Stimulated activated CD4-positive, alpha-beta T cell treated with anti-CD3 and anti-CD28 coated beads, Interleukin-1b, Interleukin-23, amount 100 ng/mL, for 4 hours (primary cell): ENCODE measurements at places on chromosomes 6 and 20.
A peak's percentile ranks its signal among the peaks of the same experiment; 100 is the strongest.

DNA sequence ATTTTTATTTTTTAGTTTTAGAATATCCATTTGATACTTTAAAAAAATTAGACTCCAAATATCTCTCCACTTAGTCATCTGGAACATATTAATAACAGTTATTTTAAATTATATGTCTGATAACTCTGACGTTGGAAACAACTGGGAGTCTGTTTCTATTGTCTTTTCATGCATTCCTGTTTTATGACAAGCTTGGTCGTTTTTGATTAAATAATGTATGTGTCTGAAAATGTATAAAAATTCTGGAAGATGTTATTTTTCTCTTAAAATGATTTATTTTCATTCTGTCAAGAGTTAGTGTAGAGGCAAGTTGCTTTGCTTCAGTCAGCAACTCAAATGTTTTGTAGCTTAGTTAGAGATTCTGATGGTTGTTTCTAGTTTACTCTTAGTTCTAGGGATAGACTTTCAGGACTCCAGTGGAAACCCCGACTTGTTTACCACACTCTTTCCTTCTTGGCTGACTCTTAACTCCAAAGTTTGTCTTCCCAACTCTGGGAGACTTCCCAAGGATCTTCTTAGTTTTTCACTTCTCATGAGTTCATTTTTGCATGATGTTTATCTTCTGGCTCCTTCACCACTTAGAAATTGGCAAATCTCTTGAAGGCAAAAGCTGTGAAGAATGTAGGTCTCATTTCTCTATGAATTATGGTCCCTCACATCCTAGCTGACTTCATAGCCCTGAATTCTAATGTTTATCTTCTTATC, 190.9 kb downstream of the LAMA2 start:
- DNase-seq: no peak

DNA sequence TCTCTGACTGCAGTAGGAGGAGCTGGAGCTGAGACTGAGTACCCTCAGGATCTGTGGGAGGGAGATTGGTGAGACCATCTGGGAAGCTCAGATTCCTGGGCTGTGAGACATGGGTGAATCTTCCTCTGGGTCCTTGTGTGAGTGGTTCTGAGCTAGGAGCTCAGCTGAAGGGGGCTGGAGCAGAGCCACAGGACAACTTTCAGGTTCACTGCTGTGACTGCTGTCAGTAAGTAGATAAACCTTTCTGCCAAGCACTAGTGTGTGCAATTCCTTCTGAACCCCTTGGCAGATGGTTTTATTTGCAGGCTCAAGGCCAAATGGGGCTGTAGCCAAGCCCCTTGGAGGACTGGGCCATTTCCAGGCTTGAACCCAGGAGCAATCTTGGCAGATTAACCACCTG, 49.6 kb upstream of the SNAP91 start:
- DNase-seq: no peak

GRCh38 chr6:149080511-149080910, 237.0 kb upstream of the TAB2 start:
- no peak for DNase-seq

DNA sequence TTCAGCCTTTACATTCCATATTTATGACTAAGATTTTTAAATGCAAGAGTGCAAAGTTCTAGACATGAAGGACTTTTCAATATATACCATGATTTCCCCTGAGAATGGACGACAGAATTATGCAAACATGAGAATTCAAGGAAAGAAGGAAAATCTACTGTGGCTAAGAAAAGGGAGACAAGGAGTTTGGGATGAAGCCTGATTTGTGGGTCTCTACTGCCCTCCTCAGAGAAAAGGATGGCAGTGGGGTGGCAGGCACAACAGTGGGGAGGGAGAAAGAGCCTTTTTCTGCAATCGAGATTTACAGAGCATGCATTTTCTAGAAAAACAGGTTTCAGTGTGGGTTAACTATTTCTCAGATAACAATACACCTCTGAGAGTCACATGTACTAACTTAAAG, 466.9 kb upstream of the NRSN1 start:
- no peak for DNase-seq

DNA sequence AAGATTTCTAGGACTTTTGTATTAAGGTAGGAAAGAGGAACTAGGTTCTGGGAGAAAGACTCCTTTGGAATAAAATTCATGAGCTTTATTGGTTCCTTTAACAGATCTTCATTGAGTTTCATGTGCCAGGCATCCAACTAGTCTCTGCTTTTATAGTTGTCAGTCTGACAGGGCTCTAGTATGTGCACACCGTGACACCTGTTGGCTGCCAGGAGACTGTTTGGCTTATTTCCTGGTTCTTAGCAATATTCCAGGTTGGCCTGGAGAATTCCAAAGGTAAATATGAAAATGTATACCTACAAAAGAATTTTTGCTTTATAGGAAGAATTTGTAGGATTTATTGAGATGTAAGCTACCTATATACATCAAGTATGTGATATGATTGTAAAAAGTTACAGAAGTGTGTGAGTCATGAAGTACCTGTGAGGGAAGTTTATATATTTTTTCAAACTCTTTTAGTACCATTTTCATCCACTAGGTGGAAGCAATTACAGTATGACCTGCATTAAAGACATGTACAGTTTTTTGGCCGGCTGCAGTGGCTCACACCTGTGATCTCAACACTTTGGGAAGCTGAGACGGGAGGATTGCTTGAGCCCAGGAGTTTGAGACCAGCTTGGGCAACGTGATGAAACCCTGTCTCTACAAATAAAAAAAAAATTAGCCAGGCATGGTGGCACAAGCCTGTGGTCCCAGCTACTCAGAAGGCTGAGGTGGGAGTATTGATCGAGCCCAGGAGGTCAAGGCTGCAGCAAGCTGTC, 35.2 kb downstream of the NDUFAF5 start:
- no peak for DNase-seq

GRCh38 chr20:25051386-25052155, 6.4 kb downstream of the ACSS1 start:
- DNase-seq: no peak

- peak; percentile 63 for DNase-seq
These were observed 2.7 kb downstream of the MYB start for GRCh38 chr6:135183532-135184440.

DNA sequence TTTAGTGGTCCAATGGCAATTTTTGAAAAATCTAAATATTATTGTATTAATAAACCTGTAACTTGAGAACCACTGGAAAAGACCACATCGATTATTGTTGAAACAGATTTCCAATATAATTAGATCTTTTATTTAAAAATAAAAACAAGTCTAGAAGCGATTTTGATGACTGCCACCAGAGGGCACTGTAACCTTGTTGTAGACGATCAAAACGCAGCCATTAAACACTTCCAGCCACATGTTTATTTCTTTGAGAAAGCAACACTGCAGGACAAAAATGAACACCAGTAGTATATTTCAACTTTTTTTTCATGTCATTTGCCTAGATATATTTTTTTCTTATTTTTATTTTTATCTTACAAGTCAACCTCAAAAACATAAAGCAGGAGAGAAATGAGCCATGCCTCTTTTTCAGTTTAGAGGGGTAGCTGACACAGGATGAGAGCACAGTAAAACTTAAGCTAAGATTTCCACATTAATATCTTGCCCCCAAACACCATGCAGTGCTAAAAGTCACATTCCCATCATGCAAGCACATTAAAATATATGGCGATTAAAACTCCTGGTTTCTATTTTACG, 115.4 kb downstream of the OPRM1 start:
- peak; percentile 24 for DNase-seq

GRCh38 chr6:137851669-137852068, 15.4 kb upstream of the TNFAIP3 start:
- no peak for DNase-seq

DNA sequence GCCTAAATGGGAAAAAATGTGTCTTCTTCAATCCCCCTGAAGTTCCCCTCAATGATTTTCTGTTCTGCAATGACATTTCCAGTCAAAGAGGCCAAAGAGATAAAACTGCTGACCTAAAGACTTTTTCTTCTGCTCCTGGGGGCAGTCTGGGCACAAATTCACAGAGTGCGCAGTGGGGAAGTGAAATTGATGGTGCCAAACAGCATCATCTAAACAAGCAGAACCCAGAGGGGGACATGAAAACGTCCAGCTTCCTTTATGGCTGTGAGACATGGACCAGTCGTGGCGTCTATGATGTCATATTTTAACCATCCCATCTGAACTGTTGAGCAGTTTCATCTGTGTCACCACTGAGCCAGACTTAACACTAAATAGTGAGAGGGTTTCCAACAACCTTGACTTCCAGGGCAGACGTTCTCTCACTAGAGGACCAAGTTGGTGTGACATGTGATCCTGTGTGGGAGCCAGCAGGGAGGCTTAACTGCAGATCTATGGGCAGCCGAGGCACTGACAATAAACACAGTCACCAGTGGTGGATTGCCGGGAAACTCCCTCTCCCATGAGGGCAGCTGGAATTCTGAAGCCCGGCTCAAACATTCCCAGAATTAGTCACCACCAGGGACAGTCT, 12.4 kb downstream of the SCML4 start:
- DNase-seq: no peak

- DNase-seq: no peak
These were observed 118.0 kb upstream of the RIMS1 start for GRCh38 chr6:71768356-71768755.

- no peak for DNase-seq
These were observed 88.5 kb downstream of the TBC1D7 start for GRCh38 chr6:13239530-13240455.

GRCh38 chr6:154956771-154957522, 38.2 kb upstream of the TIAM2 start:
- no peak for DNase-seq

DNA sequence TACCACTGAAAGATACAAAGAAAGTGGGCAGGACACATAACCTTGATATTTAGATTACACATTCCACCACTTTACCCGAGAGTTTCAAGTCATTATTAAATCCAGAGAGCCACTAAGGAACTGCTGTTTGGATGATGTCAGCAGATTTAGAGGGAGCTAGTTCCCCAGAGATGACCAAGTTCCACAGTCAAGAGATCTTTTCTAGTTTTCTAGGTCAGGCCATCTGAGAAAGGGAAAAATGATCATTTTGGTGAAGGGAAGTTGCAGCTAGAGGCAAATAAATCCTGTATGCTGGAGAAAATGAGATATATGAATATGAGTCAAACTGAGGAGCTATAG, 147.8 kb downstream of the HS3ST5 start:
- DNase-seq: no peak

DNA sequence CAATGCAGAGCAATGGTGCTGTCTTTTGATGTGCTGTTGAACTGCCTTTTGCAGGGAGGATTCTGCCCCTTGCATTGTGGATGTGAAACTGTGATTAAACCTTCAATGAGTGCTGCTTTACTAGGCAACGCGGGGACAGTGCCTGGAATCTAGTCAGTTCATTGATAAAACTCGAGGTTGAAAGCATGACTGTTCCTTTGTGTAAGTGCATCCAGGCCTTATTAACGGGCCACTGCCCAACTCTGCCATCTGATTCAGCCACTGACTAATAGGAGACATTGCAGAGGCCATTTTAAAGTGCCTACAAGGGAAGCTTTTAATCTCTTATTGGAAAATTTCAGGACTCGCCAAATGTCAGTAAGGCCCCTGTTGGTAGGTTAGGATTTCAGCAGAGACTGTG, 49.3 kb downstream of the SLC35F1 start:
- no peak for DNase-seq

DNA sequence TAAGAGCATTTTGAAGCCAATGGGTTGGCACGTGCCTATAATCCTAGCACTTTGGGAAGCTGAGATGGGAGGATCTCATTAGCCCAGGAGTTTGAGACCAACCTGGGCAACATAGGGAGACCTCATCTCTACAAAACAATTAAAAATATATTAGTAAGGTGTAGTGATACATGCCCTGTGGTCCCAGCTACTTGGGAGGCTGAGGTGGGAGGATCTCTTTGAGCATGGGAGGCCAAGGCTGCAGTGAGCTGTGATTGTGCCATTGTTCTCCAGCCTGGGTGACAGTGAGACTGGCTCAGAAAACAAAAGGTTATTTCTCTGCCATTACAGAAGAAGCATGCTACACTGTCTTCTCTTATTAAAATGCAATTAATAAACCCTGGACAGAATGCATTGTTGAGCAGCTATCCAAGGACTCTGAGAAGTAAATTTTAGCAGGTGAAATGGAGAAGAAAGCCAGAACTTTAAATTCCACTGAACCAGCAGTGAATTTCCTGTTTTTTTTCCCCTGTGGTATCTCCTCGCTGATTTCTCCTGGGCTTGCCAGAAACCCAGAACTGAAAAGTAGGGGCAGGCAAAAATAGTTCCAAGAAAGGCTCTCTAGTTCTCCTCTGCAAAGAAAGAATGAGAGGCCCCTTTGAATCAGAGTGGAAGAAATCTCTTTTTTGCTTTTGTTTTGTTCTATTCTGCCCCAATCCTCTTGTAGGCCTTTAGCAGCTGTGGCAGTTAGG, 8.4 kb downstream of the AMD1 start:
- no peak for DNase-seq

GRCh38 chr6:22784601-22785410, 215.4 kb downstream of the HDGFL1 start:
- DNase-seq: no peak

- no peak for DNase-seq
These were observed 23.8 kb downstream of the RAMACL start for GRCh38 chr6:166562726-166563125.

DNA sequence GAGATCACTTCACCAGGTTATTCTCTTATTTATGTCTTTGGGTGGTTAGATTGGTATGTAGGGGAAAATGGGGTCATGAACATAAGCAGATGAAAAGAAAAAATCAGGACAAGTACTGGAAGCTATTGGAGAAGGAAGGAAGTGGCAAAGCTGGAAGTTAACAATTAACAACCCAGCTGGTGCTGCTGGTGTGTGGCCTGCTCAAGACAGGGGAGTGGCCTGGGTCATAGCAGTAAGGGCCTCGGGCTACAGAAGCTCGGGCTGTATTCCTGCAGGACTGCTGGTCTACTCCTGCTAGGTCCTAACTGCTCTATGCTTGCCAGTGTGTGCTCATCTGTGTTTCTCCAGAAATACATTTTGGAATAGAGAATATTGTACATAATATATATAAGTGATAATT, 19.6 kb downstream of the MYLIP start:
- no peak for DNase-seq

DNA sequence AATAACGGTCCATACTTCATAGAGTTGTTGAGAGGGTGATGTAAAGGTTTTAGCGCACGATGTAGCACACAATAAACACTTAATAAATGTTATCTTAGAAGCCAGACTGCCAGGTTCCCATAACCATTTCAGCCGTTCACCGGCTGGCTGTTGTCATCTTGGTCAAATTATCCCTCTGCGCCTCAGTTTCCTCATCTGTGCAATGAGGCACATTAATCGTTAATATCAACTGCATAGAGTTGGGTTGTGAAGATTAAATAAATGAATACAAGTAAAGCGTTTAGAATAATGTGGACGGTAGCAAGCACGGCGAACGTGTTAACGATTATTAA, 432 bp upstream of the PSMF1 start:
- DNase-seq: no peak

GRCh38 chr6:16921399-16922110, 160.3 kb upstream of the ATXN1 start:
- DNase-seq: no peak
